ENCODE measurements at places on chromosomes 4 and X.
A peak's percentile ranks its signal among the peaks of the same experiment; 100 is the strongest.

DNA sequence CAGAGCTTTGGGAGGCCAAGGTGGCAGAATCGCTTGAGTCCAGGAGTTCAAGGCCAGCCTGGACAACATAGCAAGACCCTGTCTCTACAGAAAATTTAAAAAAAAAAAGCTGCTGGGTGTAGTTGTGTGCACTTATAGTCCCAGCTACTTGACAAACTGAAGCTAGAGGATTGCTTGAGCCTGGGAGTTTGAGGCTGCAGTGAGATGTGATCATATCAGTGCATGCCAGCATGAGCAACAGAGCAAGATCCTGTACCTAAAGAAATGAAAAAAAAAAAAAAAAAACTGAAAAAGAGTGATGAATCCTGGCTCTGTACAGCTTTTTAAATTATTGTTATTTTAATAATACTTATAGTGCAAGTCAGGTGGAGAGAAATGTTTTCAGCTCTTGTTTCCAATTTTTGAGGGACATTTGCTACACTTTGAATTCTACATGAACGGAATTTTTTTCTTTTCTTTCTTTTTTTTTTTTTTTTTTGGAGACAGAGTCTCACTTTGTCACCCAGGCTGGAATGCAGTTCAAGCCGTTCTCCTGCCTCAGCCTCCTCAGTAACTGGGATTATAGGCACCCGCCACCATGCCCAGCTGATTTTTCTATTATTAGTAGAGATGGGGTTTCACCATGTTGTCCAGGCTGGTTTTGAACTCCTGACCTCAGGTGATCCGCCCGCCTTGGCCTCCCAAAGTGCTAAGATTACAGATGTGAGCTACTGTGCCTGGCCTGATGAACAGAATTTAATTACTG, 215.6 kb downstream of the FSTL5 start:
- DNase-seq: no peak

- DNase-seq: no peak
Measured at GRCh38 chr4:146283758-146284651, 69.7 kb downstream of the REELD1 start.

DNA sequence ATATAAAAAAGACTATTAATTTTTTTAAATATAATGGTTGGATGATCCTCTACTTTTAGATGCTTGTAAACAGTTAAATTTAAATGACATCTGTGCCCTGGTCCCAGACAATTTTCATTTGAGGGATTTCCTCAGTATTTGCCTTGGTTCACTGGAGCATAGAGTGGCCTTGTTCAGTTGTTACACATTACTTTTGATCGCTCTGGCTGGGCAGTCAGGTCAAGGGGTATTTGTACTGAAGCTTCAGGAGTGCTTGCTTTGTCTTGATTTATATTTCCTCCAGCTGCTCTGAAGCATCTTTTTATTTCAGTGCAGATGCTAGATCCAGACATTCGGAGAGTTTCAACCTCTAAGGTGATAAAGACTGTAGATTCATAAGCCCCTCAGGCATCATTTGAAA, 50.0 kb downstream of the COMMD8 start:
- DNase-seq: no peak

DNA sequence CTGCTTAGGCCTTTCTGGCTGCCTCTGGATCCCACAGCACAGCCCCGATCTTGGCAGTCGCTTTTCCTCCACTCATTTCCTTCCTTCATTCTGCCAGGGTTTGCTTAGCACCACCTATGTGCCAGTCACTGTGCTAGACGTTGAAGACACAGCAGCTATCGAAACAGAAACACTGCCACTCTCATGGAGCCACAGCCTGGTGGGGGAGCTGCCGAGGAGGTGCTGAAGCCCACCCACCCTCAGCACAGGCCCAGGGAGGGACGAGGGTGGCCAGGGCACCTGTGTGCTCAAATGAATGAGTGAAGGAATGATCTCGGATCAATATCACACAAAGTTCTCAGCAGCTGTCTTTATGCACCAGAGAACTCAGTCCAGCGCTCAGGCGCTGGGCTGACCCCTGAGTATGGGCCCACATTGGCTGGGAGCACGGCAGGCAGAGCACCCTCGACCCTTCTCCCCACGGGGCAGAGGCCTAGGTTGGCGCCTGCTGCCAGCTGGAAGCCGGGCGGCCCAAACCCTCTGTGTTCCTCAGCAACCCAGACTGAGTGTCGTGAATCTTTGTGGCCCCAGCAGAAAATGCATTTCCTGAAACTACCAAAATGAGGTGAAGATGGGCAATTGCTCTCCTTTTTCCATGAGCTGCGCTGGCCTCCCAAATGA, 108.9 kb downstream of the SORCS2 start:
- DNase-seq: no peak

- DNase-seq: no peak
Measured at GRCh38 chr4:129113919-129114318, 18.0 kb downstream of the C4orf33 start.

GRCh38 chr4:56148428-56148827, 199.7 kb downstream of the CEP135 start:
- no peak for DNase-seq

- DNase-seq: no peak
Measured at GRCh38 chr4:85967872-85968271, 392.0 kb downstream of the MAPK10 start.

DNA sequence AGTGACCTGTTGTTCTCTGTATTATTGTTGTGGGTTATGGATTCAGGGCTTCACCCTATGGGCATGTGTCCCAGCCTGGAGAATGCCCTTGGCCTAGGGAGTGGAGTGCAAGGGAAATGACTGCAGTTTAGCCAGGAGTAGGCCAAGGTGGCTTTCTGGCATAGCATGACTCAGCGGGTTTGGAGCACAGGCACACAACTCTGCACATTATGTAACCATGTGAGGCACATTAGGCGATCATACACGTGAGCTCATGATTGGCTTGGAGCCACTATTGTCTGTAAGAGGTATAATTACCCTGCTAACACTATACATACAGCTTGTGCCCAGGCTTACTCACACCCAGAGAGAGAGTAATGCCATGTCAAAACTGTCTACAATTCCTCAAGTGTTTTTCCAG, 35.1 kb upstream of the TACR3 start:
- DNase-seq: peak; percentile 16

GRCh38 chr4:21569638-21570037, 378.9 kb downstream of the KCNIP4 start:
- no peak for DNase-seq

DNA sequence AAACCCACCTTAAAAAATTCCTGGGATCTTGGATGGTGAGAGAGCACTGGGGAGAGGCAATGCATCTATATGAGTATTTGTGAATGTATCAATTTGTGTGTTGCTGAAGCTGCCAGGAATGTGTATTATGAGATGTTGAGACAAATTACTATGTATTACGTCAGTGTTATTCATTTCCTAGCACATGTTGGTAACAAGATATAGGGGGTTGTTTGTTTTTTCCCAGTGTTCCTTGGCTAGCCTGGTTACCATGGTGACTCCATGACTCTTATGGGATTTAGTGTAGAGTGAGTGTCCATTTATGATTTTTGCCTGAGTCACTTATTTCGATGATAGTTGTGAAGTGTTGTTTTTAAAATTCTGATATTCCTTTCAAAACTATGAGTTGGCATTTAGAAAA, 65.6 kb downstream of the RAB40A start:
- DNase-seq: no peak

DNA sequence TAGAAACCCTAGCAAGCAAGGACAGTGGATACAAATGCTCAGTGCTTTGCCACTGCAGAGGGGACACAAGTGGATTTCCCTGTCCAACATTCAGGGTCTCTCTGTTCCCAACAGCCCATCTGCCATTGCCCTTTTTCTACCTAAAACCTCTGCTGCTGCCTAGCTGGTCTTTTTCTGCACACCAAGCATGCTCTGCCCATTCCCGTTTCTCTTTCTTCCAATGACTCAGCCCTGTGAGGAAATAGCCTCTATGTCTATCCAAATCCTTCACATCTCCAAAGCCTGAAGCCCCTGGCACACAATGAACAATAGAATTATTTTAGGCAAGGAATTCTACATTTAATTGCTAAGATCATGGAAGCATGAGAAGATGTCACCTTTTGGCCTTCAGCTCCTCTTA, 5.7 kb upstream of the AMELX start:
- DNase-seq: no peak

DNA sequence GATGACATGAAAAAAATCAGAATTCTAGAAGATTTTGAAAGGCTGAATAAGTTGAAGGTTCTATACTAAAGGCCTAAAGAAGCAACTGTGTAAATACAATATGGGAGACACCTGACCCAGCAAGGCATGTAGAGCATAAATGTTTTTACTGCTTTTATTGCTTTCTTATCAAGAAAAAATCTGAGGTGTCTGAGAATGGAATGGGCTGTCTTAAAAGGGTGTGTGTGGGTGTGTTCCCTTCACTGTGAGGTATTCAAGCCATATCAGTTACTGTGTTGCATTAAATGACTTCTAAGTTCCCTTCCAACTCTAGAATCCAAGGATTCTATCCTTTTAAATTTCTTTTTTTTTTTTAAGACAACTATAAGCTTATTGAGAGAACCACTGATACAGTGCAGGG, 15.7 kb downstream of the ATP8A1 start:
- no peak for DNase-seq

DNA sequence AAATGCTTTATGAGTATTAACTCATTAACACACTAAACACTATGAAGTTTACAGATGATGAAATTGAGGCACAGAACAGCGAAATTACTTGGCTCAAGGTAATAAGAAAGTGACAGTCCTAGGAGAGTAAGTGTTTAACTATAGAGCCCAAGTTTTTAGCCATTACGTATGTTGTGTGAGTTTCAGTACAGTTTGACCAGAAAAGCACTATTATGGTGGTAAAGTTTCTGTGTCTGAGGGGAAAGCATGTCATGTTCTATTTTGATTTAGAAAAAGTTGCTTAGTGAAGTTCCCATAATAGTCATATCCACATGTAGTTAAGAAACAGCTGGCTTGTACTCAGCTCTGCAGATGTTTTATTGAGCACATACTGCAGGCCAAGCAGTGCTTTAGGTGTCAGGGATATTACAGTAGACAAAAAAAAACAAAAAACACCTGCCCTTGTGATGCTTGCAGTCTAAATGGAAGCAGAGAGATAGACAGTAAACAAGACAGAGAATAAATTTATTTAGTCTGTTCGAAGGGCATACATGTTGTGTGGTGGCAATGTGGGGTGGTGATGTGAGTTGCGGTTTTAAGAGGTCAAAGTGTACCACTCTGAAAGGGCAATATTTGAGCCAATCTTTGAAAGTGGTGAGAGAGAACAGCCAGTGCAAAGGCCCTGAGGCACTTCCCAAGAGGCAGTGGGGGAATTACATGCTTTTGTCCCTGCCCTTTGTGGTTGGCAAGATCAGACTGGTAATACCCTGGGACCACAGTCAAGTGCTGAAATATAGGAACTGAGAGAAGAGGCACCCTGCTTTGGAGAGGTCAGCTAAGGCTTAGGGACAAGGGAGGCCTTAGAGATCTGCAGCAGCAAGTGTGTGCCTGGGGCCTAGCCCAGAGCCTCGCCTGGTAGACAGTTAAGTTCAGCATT, 6.2 kb downstream of the TMEM131L start:
- DNase-seq: no peak

DNA sequence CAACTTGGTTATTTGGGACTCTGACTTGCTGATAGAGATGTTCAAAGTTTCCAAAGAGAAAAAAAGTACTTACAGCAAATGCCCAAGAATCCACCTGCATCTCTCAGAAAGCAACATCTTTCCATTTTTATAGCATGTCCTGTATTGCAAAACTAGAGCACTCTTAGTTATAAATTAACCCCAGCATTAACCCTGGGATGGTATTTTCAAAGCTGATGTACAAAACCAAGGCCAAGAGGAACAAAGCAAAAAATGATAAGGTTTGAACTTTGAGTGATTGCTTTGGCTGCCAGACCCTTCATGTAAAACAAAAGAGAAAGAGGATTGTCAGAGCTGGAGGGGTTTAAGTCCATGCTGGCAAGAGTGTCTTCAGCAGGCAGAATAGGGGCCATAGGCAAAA, at the start of gene SERPINA7:
SERPINA7 (minus strand) TSS at position 103 of the 400 bp plus-strand sequence. CDS start 1,669 bp downstream, outside the sequence.
- no peak for DNase-seq

DNA sequence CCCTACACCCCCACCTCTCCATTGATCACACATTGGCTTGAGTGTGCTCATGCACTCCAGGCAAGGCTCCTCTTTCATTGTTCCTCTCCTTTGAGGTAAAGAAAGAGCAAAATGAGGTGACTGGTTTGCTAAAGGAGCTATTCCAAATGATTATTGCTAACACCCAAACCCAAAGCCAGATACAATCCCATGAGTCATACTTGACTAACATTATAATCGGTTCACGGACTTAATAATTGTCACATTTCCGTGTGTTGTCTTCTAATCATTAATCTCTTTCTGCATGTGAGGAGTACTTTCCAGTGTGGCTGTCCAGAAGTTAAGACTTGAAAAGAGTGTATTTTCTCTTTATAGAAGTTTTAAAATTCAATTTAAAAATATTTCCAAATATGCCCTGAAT, 174.3 kb upstream of the SFRP2 start:
- no peak for DNase-seq

DNA sequence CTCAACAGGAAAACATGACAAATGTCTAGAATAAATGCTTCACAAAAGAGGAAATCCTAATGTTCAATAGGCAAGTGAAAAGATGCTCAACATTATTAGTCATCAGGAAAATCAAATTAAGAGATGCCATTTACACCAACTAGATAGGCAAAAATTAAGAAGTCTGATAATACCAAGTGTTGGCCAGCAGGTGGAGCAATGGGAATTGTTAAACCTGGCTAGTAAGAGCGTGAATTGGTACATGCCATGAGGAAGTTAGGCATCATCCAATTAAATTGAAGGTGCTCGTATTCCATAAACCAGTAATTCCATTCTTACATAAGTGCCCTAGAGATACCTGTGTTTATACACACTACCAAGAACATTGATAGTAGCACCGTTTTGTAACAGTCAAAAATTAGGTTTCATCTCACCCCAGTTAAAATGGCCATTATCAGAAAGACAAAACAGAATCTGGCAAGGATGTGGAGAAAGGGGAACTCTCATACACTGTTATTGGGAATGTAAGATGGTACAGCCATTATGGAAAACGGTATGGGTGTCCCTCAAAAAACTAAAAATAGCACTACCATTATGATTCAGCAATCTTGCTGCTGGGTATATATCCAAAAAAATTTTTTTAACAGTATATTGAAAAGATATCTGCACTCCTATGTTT, 14.0 kb upstream of the ZCCHC18 start:
- peak; percentile 33 for DNase-seq

DNA sequence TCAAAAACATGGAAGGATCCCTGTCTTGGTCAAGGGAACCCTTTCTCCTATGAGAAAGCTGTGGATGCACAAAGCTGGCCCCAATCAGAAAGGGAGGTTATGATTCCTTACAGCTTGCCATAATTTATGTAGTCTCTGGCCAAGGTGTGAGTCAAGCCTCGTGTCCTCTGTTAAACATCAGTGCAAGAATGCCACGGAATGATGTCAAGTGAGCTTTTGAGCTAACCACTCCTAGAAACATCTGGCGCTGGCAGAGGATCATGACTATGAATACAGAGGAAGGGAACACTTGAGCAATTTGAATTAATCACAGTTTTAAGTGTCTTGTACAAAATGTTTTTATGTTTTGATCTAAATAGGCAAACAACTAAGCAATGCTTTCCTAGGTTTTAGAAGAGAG, 51.5 kb upstream of the RAP2C start:
- DNase-seq: no peak

DNA sequence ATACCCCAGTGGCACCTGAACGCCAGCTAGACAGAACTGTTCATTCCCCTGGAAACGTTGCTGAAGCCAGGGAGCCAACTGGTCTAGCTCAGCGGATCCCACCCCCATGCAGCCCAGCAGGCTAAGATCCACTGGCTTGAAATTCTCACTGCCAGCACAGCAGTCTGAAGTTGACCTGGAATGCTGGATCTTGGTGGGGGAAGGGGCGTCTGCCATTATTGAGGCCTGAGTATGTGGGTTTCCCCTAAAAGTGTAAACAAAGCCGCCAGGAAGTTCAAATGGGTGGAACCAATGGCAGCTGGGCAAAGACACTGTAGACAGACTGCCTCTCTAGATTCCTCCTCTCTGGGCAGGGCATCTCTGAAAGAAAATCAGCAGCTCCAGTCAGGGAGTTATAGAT, 213.0 kb downstream of the NKX6-1 start:
- peak; percentile 7 for DNase-seq

Data from iPS-NIHi11 (cell line).